ENCODE measurements at places on chromosomes 3 and 15.

GRCh38 chr3:122306622-122306953 is 18.5 kb upstream of the CSTA start:
- no peak for DNase-seq

- DNase-seq: peak; percentile 69
Measured at GRCh38 chr15:67967871-67968431, 86.2 kb upstream of the PIAS1 start.

DNA sequence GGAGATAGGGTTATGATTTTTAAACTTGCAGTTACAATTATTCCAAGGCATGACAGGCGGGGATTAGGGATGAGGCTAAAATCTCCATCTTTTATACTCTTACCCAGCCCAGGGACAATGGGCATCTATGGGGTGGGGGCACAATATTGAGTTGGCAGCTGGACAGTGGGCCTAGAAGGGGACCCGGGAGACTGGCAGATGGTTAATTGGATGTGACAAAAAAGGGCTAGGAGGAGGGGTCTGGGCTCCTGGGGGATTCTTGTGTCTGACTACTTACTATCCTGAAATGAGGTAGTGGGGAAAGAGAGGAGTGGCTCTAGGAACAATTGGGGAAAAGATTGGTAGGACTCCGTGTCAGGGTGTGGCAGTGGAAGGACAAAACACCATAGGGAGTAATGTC is 53.0 kb upstream of the ROPN1 start:
- no peak for DNase-seq

GRCh38 chr15:29054171-29055045 is 168.6 kb downstream of the APBA2 start:
- DNase-seq: no peak

DNA sequence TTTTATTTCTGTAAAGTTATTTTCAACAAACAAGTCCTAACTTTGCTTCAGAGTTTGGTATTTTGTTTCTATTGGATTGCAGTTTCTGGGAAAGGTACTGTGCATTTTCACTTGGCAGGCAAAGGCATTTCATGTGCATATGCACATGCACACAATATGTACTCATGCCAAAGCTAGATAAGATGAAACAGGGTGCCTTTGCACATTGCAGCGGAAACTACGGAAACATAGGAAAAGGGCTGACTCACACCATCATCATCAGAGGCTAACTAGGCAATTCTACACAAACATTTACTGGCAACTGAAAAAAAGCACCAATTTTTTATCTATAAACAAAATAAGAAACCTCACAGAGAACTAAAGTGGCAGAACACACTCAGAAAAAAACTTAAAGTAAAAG is 550.6 kb upstream of the NECTIN3 start:
- no peak for DNase-seq

- no peak for DNase-seq
Measured at GRCh38 chr3:197495499-197495898, 60.3 kb downstream of the BDH1 start.

GRCh38 chr15:63530235-63530634 is 25.8 kb downstream of the USP3 start:
- DNase-seq: no peak

DNA sequence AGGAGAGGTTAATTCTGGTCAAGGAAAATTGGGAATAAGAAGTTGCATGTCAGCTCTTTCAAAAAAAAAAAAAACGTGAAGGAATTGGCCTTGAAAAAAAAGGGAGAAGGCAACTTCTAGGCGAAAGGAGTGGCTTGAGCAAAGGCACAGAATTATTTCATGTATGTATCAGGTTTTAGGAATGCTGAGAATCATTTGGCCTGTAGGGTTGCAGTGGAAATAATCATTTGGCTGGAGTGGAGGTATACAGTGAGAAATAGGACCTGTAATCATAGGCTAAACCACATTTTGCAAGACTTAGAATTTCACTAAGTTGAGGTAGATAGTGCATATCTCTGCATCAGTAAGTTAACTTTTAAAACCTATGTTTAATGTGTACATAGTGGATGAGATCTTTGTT is 54.9 kb downstream of the EPHA6 start:
- no peak for DNase-seq

DNA sequence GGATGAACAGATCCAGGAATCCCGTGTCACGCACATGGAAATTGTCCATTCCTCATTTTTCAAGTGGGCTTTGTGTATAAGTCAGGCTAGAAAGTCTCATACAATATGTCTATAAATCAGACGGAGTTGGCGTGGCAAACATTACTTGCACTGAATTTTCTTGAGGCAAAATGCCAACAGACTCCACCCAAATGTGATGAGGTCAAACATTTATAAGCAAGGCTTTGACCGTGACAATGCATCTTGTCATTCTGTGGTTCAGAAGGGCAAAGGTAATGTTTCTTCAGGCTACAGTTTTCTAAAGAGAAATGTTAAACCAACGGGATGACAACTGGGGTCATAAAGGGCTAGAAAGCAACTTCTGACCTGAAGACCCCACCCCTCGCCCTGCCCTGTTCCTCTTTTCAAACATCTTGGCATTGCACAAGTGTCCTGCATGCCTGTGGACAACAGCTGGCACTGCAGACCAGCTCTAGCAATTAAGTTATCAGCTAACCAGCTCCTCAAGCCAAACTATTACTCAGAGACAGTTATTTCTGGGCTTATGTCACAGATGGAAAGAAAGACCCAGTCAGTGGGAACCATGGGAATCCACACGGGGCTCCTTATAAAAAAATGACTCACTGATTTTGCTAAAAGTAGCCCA is 36.5 kb upstream of the SPTBN5 start:
- no peak for DNase-seq

GRCh38 chr3:85678713-85679112 is 719.9 kb downstream of the CADM2 start:
- DNase-seq: no peak

DNA sequence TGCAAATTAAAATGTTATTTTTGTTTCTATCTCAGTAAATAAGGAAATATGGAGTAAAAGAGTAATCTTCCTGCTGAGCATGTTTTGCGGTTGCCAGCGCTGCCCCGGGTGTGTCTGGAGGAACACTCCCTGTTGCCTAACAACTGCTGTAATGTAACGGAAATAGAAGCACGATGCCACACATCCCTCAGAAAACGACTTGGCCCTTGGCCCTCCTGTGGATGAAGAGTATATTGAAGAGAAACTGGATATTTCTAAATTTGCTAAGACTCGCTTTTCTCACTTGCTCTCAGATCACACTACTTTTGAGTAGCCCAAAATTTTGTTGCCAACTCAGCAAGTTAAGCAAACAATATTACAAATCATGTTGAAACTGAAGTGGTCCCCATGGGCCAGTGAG is 18.9 kb downstream of the CX3CR1 start:
- DNase-seq: no peak

DNA sequence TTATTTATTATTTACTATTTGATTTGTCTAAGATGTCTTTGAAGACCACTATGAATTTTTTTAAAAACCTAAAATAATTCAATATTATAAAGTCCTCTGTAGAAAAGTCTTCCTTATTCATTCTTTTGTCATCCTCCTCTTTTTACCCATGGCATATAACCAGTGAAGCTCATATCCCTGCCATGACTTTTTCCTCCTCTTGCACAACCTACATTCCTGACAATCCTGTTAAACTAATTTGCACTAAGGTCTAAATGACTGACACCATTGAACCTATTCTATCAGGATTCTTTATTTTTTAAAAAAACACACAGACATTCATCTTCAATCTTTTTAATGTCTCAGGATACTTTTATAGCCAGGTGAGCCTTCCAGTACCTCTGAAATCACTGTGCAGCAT is 159.9 kb upstream of the SLC2A2 start:
- no peak for DNase-seq

DNA sequence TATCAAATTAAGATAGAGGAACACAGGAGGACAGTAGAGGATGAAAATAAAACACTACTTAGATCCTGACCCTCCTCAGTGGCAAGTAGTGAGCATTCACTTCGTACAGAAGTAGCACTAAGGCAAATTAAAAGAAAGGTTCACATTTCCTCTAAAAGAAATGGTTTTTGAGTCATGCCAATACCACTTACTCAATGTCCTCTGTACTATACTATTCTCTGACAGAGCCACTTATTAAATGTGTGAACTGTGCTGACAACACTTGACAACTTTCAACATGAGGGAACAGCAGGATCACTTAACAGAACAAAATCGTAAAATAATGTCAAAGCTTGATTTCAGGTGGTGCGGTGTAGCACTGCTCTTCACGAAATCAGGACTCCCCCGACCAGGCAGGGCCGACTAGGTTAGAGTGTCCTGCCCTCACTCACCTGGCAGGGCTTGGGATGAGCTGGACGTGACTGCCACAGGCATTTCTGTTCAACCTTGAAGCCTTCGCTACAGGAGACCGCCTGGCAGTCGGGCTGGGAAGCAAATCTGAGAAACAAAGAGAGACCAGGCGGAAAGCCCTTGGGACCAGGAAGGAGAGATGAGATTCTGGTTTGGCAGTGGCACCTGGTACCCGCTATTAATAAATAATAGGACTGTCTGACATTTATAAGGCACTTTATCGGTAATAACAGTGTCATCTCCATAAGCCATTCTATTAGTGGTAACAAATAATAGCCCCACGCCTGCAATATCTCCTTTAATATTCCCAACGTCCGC is 611 bp upstream of the SLC27A2 start:
- DNase-seq: no peak

- DNase-seq: no peak
Measured at GRCh38 chr15:84869510-84869909, 15.0 kb upstream of the SLC28A1 start.

DNA sequence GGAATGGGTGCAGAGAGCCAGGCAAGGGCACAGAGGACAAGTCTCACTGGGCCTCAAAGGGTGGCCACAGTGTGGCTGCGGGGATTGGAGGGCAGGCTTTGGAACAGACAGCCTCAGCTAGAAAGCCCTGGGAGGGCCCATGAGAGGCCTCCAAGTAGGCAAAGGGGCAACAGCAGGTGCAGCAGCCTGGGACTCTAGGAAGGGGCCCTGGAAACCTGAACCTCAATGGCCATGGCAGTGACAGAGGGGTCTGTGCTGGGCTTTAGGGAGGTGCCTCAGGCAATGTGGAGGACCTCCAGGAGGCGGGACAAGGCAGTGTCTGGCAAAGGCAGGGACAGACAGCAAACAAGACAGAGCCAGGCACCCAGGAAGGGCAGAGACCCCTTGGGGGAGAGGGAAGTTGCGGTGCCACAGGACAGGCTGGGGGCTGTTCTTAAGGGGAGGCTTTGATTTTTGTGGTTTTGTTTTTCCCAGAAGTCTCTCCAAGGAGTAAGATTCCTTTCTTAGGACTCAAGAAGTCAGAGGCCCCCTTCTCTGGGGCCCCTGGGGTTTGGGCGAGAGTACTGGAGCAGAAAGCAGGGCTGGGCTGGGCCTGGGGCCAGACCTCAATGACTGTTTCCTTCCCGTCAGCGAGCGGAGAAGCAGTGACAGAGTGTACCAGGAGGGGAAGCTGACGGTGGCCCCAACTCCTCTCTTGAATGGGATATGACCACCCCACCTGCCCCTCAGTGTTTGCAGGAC is 9.7 kb downstream of the STOML1 start:
- no peak for DNase-seq

DNA sequence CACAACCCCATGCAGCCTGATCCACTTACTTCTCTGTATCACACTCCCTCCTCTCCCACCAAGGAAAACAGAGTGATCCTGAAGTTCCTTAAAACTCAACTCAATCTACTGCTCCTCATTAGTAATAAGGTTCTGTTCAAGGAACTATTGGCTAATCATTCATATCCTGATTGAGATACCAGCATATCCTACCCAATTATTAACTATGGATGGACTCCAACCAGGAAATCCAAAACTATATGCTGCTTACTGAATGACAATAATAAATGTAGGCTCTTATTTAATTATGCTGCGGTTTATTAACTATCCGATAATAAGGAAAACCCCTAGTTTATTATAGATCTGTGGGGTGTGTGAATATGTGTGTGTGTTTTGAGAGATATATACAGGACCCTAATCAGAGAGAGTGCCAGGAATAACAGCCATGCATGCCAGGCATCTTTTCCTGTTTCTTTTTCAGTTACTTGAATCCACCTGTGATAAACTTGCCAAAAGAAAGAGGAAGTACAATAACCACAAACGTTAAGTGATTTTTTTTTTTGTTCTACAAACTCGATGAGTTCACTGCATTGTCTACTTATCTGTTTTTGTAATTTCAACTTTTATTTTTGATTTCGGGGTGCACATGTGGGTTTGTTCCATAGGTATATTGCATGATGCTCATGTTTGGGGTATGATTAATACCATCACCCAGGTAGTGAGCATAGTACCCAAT is 1031.7 kb upstream of the CFAP20DC start:
- DNase-seq: no peak

DNA sequence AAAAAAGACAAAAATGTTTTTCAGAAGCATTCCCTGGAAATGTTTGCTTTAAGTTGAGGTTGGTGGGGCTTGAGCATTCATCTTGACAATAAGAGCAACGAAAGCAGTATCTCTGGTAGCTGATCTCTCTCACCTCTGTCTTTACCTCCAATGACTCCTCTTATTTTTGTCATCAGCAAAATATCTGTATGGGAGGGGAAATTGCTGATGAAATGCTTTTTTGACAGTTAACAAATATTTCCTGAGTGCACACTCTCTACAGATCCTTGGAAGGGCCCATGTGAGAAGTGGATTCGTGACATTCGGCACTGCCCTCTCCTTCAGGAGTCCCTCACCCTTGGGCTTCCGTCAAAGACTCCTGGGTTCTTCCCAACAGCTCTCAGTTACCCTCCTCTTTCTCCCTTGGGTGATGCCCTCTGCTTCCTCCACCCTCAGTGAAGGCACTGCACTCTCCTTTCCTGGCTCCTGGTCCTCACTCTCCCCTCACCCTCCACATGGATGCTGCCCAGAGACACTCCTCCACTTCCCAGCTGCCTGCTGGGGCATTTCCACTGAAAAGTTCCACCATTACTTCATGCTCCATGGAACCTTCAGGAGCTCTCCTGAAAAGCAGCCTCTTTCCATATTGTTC is 2.9 kb upstream of the CGNL1 start:
- no peak for DNase-seq

DNA sequence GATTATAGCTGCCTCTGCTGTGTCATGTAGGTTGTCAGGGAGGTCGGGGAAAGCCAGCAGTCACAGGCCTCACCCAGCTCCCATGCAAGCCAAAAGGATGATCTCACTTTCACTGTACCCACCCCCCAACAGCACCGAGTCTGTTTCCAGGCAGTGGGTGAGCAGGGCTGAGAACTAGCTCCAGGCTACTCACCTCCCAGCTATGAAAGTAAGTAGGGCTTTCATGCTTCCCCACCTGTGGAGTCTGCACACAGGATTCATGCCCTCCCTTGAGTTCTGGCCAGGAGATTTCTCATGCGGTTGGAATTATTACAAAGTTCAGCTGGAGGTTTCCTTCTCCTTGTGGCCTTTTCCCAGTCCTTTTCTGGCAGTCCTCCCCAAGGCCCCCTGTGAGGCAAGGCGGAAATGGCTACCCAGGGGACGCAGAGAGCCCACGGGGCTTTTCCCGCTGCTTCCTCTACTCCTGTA is 356.2 kb downstream of the SV2B start:
- DNase-seq: no peak

DNA sequence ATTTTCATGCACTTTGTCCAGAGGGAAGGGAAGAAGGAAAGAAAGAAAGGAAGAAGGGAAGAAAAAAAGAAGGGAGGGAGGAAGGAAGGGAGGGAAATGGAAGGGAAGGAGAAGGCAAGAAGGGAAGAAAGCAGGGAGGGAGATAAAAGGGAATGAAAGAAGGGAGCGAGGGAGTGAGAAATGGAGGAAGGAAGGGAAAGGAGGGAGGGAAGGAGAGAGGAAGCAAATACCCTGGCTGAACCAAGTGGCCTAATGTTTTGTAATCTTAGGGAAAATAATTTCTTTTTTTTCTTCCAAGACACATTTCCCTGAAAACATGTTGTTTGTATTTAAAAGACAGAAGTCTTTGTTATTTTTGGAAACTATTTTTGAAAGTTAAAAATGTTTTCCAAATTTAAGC is 35.9 kb downstream of the DTWD1 start:
- no peak for DNase-seq
